ENCODE measurements at places on chromosomes 7 and 10.

DNA sequence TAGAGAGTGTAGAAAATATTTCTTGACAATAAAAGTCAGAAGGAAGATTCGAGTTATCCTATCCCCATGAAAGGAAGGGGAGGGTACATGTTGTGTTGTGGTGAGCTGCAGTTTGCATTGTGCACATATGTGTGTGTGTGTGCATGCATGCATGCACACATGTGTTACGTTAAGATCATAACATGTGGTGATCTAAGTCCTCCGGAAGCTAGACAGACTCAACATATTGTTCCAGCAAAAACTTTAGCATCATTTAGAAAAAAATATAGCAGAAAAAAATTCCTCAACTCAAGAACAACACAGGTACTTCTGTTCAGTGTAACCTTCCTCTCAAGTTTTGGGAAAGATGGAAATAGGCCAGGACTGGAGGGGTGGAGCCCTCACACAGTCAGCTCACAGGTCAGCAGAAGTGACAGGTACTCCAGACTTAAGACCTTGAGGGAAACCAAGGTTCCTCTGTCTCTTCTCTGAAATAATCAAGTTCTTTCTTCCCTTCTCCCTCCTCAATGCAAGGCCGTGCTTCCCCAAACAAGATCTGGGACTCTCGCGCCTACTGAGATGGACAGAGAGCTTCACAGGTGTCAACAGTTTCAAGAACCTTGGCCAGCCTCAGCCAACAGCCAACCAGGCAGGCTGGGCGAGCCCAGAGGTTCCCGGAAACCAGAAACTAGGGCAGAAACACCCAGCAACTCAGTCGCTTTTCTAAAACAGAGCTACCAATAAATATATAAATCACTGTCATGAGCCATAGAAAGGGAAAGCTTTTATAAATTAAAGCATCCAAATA is 205.2 kb downstream of the FAM107B start:
- H3K27ac ChIP-seq, result peak overlapping the region; percentile 76
- peaks cover 40% of the 10 kb centered on the region for H3K4me1 ChIP-seq
- H3K27me3 ChIP-seq, result no peaks in the 10 kb centered on the region

DNA sequence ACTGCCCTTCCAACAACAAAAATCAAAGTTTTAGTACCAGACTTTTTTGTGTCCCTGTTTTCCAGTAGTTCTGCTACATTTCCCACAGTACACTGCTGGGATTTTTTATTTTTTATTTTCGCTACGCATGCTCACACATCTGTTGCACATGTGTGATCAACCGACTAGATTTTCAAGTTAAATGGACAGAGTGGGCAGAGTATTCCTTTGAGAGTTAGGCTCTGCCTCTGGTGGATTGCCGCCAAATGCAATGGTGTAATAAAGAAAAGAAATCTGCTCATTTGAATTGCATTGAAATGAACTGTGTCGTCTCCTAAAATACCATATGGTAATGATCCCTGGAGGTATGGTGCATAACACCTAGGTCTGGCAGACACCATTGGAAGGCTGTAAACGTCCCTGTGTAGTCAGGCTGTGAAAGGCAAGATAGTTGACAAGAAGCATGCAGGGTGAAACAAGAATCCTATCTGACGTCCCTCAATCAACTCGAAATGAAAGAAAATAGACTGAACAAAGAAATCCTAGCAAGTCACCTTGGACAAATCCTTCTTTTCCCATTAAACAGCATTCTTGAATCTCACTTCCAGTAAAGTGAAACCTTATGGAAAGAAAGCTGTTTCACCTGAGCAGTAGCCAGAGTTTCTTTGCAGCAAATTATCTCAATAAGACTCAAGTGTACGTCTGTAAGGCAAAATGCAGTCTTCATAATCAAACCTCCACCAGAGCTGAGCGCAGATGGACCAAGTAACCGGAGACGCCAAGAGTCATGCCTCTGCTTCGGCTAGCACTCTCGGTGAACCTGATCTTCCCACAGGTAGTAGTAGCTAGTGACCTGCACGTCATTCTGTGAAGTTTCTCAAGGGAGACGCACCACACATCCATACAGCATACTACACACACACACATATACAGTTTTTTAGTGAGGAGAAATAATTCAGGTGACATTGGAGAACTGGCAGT is 357.3 kb downstream of the CRPPA start:
- peak overlapping the region; percentile 52 for H3K27ac ChIP-seq
- H3K4me1 ChIP-seq, result peaks cover 43% of the 10 kb centered on the region
- H3K36me3 ChIP-seq, result no peaks in the 10 kb centered on the region

DNA sequence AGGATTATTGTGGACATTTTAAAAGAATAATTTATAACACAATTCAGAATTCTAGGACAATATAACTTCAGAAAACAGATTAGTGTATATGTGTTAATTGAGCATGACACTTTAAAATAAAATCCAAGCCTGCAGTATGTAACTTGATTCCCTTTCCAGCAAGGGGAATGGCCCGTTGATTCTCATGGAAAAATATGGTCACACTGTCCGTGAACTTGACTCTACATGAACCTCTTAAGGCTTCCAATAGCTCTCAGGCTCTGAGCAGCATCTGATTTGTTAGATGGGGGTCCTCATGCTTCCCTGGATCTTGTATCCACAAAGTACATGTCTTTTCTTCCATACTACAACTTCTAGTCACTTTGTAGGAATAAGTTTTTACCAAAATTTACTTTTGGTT is 85.5 kb upstream of the AKR1E2 start:
- no peaks in the 10 kb centered on the region for H3K36me3 ChIP-seq
- H3K27me3 ChIP-seq, result no peaks in the 10 kb centered on the region
- H3K27ac ChIP-seq, result no peak overlapping the region
- DNase-seq, result no peak
- peaks cover 26% of the 10 kb centered on the region for H3K4me1 ChIP-seq

- no peak for DNase-seq
- H3K36me3 ChIP-seq, result no peaks in the 10 kb centered on the region
- no peak overlapping the region for H3K27ac ChIP-seq
- peaks cover 4% of the 10 kb centered on the region for H3K27me3 ChIP-seq
- H3K4me1 ChIP-seq, result no peaks in the 10 kb centered on the region
- H3K4me3 ChIP-seq, result no peak overlapping the region
Observed at GRCh38 chr10:30036341-30036740, 23.0 kb downstream of the JCAD start.

GRCh38 chr10:99849536-99849935 is 67.1 kb downstream of the ABCC2 start:
- H3K4me3 ChIP-seq, result no peak overlapping the region
- no peak overlapping the region for H3K27ac ChIP-seq
- no peaks in the 10 kb centered on the region for H3K36me3 ChIP-seq
- no peaks in the 10 kb centered on the region for H3K27me3 ChIP-seq
- peaks cover 9% of the 10 kb centered on the region for H3K4me1 ChIP-seq

- no peak overlapping the region for H3K27ac ChIP-seq
- H3K4me1 ChIP-seq, result no peaks in the 10 kb centered on the region
- no peak overlapping the region for H3K4me3 ChIP-seq
- no peaks in the 10 kb centered on the region for H3K27me3 ChIP-seq
- H3K36me3 ChIP-seq, result peaks cover 91% of the 10 kb centered on the region
- no peak for DNase-seq
Observed at GRCh38 chr10:5927306-5927705, 37.3 kb downstream of the FBH1 start.

DNA sequence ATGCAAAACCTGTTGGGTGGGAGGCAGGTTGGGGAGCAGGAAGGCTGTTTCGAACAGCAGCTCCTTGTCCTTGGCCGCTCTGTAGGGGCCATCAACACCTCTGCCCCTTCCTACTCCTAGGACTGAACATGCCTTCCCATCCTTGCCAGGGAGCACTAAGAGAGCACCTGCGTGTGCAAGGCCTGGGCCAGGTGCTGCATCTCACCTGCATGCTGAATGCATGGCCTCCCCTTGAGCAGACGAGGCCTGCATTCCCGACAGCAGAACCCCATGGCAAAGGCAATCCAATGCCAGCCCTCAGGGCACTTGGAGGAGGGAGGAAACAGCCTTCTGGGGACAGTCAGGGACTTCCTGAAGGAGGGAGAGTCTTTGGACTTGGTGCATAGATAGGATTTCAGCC is 11.0 kb downstream of the VSIR start:
- no peak overlapping the region for H3K4me3 ChIP-seq
- no peak overlapping the region for H3K27ac ChIP-seq
- H3K4me1 ChIP-seq, result peaks cover 77% of the 10 kb centered on the region
- no peak for DNase-seq

DNA sequence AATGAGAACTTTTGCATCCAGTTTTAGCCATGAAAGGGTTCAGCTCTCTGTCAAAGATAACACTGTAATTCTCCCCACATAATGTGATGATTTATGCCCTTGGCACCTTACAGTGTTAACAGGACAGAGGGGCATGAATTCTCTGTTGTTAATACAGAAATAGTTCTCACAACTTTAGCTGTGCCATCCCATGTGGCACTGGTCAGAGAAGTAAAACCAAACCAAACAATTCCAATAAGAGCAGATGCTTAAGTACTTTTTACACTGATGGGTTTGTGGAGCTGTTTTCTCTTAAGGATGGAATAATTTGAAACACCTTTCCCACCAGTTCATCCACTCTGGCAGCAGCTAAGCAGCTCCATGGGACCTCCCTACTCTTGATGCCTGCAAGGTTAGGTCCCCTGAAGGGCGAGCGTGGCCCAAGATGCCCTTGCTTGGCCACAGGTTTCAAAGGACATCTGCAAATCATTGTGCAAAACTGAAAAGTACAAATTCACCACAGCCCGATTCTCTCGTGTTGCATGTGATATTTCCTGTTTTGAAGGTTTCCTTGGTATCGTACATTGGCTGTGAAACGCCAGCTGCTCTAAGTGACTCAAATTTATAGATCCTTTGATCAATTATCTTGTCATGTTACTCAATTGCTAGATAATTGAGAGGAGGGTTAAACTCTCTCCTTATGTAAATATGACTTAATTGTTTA is 82.5 kb upstream of the CREB5 start:
- no peaks in the 10 kb centered on the region for H3K27me3 ChIP-seq
- DNase-seq, result no peak
- peak overlapping the region; percentile 20 for H3K27ac ChIP-seq
- H3K4me3 ChIP-seq, result no peak overlapping the region

- no peaks in the 10 kb centered on the region for H3K36me3 ChIP-seq
- H3K27me3 ChIP-seq, result peaks cover 49% of the 10 kb centered on the region
- H3K4me1 ChIP-seq, result peaks cover 15% of the 10 kb centered on the region
- H3K4me3 ChIP-seq, result peak within 1 kb of the TSS; percentile 33
Observed at GRCh38 chr7:104328296-104328969, at the start of gene LHFPL3. TSS of gene LHFPL3 (plus strand) at chr7:104328603.

DNA sequence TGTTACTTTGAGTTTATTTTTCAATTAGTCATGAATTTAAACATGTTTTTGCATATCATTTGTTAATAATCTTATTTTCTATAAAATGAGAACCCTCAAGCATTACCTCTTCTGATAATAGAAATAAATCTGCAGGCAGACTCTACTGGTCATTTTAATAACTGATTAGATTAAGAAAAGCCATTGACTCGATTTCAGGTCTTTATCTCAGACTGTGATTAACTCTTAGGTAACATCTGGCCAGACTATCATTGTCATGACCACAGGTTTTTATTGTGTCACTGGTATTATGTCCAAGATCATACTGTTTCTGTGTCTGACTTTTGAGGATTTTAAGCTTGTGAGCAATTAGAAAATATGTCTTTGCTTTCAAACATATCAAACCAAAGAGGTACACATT is 83.6 kb upstream of the SLC13A1 start:
- H3K36me3 ChIP-seq, result no peaks in the 10 kb centered on the region
- no peaks in the 10 kb centered on the region for H3K4me1 ChIP-seq
- H3K27ac ChIP-seq, result no peak overlapping the region
- H3K4me3 ChIP-seq, result no peak overlapping the region
- no peak for DNase-seq

DNA sequence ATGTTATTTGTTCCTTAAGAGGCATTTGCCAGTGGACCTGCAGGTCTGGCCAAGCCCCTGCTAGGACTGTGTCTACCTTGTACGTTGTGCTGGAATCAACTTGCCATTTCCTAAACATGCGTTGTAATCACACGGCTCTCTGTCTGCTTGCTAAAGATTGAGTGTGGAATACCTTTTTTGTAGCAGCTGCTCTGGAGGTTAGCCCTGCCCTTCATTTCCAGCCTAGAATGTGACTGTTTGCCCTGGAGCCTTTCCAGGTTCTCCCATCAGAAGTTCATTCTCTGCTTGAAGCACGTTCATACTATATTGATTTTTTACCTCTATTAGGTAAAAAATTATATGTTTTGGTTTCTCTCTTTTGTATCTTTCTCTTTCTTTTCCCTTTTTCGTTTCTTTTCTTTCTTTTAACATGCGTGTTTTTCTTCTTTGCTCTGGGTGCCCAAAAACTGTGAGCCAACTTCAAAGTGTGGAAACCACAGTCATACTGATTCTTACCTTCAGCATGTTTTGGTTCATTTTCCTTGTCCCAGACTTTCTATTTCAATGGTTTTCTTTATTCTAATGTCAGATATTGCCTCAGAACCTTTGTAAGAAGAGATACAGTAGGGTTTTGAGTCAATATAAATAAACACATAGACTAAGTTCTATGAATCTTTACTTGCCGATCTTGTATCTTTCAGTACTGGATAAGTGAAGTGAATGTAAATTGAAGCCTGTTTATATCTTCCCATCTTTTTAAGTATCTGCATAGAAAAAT is 111.9 kb upstream of the RPA3 start:
- peaks cover 7% of the 10 kb centered on the region for H3K4me1 ChIP-seq
- H3K4me3 ChIP-seq, result no peak overlapping the region
- no peaks in the 10 kb centered on the region for H3K27me3 ChIP-seq

DNA sequence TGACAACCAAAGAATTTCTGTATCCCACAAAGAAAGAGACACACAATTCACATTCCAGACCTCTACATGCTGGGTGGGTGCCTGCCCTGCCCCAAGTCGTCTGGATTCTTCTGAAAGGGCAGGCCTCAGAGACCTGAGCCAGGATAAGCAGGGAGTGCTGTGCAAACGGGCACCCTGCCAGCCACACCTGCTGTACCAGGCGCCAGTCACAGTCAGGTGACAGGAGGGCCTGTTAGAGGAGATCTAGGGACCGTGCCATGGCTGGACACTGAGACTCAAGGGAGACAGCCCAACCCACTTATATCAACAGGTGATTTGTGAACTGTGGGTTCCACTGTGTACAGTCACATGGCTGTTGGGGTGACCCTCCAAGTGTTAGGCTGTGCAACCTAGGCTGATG is 103.1 kb upstream of the AFAP1L2 start:
- H3K36me3 ChIP-seq, result no peaks in the 10 kb centered on the region
- H3K27me3 ChIP-seq, result no peaks in the 10 kb centered on the region
- H3K4me3 ChIP-seq, result no peak overlapping the region
- H3K27ac ChIP-seq, result peak overlapping the region; percentile 83

DNA sequence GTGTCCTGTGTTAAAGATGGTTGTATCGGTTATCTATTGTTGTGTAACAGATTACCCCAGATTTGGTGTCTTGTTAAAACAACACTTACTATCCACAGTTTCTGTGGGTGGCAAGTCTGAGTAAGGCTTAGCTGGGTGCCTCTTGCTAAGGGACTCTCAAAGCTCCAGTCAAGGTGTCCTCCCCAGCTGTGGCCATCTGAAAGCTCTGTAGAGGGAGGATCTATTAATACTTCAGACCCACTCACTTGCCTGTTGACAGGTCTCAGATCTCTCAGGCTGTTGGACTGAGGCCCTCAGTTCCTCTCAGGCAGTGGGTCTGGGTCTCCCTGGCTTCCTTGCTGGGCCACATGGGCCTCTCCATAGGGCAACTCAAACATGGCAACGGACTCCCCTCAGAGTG is 19.6 kb downstream of the ARID5B start:
- no peaks in the 10 kb centered on the region for H3K27me3 ChIP-seq
- no peak for DNase-seq
- H3K27ac ChIP-seq, result no peak overlapping the region
- no peaks in the 10 kb centered on the region for H3K4me1 ChIP-seq
- no peak overlapping the region for H3K4me3 ChIP-seq

- H3K4me1 ChIP-seq, result peaks cover 46% of the 10 kb centered on the region
- no peaks in the 10 kb centered on the region for H3K36me3 ChIP-seq
- H3K27ac ChIP-seq, result peak overlapping the region; percentile 86
- peak overlapping the region; percentile 49 for H3K4me3 ChIP-seq
- H3K27me3 ChIP-seq, result no peaks in the 10 kb centered on the region
Observed at GRCh38 chr10:69408318-69409175, 8.2 kb downstream of the TACR2 start.
